ENCODE measurements at places on chromosomes 16 and 17.
A peak's percentile ranks its signal among the peaks of the same experiment; 100 is the strongest.

DNA sequence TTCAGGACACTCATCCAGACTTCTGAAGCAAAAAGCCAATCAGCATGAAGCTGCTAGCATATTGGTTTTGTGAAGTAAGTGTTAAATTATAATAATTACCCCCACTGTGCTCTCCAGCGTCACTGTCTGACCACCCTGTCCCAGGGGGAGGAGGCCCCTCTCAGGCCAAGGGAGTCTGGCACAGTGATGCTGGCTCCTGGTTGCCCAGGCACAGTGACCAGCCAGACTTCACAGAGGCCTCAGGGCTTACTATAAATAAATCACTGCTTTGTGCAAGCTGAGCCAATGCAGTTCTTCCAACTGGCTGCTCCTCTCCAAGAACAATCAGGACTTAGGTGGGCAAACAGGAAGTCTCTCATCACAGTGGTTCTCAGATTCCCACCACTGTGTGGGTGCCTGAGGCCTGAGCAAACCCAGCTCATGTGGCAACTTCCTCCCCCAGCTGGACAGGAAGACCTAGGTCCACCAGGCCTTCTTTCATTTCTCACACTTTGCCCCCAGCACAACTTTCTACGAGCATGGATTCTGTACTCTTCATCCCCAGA, 1.7 kb upstream of the DBNDD1 start:
- no peak for DNase-seq

DNA sequence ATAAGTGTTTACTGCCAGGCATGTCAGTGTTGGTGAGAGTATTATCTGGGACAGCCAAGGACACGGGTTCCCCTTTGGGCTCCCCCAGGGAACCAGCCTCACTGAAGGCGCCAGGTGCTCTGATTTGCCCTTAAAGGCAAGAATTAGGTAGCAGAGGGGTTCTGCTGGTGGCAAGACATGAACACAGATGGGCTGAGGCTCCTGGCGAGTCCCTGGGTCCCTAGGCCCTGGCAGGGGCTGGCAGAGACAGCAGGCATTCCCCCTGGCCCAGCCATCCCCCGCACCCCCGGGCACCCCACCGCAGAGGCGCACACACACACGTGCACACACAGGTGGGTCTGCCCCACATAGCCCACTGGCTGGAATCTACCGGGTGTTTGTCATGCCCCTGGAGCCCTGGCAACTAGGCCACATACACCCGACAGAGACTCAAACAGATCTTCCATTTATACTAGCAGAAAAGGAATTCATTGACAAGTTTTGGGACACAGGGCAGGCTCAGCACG, 153.3 kb downstream of the C16orf78 start:
- no peak for DNase-seq

GRCh38 chr16:67672739-67673662, 6.4 kb downstream of the C16orf86 start:
- DNase-seq: no peak

DNA sequence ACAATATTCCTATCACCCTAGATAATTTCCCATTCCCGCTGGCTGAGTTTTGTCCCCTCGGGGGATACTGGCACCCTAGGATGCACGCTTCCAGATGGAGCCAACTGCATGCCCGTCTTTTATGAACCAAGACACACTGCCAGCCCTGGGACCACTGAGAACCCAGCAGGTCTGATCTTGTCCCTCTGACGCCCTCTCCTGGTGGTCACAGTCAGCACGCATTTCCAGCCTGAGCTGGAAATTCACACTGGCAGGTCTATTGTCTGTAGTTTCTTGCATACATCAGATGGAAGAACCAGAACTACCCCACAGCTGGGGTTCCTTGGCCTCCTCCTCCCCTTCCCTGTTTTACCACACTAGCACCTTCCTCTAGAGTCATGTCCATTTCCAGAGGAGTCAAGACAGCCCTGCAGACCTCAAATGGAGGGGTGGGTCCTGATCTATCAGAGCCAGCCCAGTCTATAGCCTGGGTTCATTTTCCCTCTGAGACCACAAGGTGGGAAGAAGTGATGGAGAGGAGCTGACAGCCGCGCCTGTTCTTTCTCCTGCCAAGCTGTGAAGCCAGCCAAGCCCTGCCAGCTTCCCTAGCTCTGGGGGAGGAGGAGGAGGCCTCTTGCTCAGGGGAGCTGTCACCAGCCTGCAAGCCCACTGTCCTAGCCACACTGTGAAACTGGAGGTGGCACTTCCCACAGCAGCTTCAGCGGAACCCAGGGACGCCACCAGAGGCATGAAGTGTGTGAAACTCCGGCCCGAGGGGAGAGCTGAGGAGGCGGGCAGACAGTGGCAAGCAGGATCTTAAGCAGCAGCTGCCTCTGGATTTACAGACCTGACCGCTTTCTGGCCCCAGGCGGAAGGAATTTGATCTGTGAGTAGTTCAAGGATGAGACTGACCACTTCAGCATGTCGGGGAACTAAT, 29.3 kb downstream of the MXRA7 start:
- DNase-seq: peak; percentile 43

DNA sequence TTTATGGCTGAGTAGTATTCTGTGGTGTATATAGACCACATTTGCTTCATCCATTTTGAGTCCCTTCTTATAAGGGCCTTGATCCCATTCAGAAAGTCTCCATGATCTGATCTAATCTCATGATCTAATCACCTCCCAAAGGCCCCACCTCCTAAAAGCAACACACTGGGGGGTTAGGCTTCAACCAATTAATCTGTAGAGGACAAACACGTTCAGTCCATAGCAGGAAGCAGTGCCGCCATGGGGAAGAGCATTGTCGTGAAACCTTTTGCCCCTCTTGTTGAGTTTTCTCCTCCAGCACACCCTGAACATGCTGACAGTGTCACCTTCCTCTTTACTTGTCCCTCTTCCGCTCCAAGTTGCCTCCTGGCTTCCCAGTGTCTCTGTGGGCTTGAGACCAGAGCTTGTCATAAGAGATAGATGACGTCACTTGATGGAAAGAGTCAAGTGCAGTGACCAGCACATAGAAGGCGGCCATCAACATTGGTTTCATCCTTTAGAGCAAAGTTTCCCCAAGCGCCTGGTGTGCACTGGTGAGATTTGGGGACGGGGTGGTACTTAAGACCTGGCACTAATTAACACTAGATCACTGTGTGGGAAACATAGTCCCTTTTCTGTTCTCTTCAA, 74.1 kb downstream of the PRKCB start:
- no peak for DNase-seq

- no peak for DNase-seq
Measured at GRCh38 chr17:81341516-81342268, 46.6 kb upstream of the SLC38A10 start.
